ENCODE measurements at places on chromosomes 6 and 20. TPM values are rescaled to one million over a fixed set of nuclear protein-coding genes. Genes with fewer than 3 reads are reported as not detected.

GRCh38 chr6:42333612-42334011 lies 116.0 kb upstream of the MRPS10 start:
- DNase-seq = no peak

CALHM4 gene
- not detected for total RNA-seq

DNA sequence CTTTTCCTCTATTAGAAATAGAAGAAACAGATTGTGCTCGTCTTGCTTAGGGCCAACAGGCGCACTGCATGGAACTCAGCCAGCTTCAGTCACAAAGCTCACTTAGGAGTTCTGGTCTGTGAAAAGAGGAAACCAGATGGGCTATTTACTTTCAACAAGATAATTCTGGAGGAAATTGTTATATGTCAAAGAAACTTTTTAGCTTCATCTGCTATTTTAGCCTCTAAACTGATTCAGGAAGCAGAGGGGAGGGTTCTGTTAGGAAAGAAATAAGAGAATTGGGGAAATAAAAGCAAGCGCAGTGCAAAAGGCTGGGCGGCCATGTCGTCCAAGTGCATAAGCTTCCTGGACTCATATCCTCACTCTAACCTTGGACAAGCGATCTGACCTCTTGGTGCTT lies 21.3 kb downstream of the PRKN start:
- no peak for DNase-seq

- no peak for DNase-seq
Measured at GRCh38 chr6:137136065-137136464, 37.4 kb downstream of the IL22RA2 start.

DNA sequence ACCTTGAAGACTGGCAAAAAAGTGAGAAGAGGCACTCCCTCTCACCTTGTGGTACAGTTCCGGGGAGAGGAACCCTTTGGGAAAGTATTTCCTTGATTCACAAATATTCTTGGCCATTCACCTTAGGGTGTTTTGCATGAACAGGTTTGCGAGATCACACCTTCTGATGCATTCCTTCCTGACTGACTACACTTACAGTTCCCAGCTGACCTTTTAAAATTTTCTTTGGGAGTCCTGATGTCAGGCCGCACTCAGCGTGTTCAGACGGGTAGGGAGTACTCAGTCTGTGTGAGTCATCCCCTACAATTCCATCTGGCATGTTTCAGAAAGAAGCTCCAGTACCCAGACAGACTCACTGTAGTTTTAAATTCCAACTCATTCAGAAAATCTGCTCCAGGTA lies 1.7 kb downstream of the ADGRF4 start:
- DNase-seq = no peak

- DNase-seq = no peak
Measured at GRCh38 chr6:167150941-167151549, 6.7 kb downstream of the GPR31 start.

GRCh38 chr20:28562510-28562898 lies 2695.0 kb upstream of the DEFB115 start:
- no peak for DNase-seq

DNA sequence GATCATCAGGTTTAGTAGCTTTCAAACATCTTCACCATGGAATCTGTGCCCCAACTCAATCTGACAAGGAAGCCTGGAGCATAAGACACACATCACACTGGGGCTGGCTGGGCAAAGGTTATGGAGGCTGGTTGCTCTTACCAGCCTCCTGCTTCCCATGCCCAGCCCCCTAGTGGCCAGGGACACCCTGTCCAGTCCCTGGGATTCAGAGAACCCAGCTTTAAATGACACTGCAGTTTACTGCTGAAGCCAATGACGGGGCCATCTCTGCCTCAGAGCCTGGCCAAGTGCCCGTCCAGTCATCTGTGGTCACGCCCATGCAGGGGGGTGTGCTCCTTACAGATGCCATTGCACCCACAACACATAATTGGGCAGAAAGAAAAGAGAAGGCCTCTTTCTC lies 272.9 kb downstream of the SMOC2 start:
- no peak for DNase-seq

CLPSL1 gene
- not detected for total RNA-seq

DNA sequence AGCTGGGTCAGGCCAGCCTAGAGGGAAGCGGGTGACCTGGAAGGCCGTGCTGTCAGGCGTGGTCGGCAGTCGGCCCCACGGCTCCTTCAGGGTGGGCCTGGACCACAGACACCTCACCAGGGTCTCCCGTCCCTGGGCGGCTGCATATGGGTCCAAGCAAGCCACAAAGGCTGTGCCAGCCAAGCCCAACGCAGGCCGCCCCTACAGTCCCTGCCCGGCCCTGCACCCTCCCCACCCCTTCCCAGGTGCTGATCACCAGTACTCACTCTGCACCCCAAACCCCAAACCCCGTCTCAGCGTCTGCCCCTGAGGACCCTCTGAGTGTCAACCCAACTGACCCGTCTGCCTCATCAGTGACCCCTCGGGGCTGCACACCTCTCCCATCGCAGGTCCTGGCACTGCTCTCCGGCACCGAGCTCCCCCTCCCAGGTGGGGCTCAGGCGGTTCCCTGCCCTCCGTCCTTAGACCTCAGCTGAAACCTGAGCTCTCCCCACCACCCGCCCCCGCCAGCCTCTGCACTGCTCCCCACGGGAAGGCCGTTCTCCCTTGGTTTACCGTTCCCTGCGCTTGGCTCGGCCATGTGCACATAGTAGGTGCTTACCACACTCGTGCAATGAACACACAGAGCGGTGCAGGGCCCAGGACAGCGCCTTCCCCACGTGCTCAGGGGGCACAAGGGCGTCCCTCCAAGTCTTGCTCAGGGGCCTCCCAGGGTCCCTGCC lies 1.5 kb upstream of the PPDPF start:
- DNase-seq = no peak
